ENCODE measurements at places on chromosomes 3 and 15.
A peak's percentile ranks its signal among the peaks of the same experiment; 100 is the strongest.

- DNase-seq: no peak
Observed at GRCh38 chr3:138890555-138891187, 55.9 kb upstream of the PIK3CB start.

- DNase-seq: no peak
Observed at GRCh38 chr3:59746585-59746984, 696.8 kb upstream of the CFAP20DC start.

GRCh38 chr3:2041931-2042330 lies 56.7 kb upstream of the CNTN4 start:
- DNase-seq: no peak

- DNase-seq: no peak
Observed at GRCh38 chr3:184796551-184796950, 15.4 kb upstream of the VPS8 start.

DNA sequence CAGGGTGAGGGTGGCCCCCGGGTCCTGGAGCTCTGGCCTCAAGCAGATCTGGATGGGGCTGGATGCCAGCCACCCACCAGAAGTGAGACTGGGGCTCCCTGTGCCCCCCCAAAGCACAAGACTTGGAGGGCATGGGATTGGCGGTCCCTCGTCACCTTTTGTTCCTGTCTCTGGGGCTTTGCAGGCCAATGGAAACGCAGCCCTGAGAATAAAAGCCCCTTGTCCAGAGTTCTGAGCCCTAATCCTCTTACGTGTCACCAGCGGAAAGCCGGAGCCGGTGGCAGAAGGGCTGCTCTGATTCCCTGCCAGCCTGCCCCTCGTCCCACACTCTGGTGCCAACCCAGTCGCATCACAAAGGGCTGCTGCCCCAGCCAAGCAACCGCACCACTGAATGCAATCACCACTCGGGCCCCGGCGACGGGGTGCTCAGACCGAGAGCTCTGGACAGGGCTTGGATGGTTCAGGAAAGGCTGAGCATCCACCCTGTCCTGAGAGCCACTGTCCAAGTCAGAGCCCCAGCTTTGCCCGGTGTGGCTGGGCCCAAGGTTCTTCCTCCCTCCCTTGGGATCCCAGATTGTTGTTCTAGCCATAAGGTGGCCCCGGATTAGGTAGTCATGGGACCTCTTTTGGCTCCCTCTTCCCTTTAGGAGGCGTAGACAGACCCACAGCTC lies 22.8 kb upstream of the ELP6 start:
- no peak for DNase-seq

DNA sequence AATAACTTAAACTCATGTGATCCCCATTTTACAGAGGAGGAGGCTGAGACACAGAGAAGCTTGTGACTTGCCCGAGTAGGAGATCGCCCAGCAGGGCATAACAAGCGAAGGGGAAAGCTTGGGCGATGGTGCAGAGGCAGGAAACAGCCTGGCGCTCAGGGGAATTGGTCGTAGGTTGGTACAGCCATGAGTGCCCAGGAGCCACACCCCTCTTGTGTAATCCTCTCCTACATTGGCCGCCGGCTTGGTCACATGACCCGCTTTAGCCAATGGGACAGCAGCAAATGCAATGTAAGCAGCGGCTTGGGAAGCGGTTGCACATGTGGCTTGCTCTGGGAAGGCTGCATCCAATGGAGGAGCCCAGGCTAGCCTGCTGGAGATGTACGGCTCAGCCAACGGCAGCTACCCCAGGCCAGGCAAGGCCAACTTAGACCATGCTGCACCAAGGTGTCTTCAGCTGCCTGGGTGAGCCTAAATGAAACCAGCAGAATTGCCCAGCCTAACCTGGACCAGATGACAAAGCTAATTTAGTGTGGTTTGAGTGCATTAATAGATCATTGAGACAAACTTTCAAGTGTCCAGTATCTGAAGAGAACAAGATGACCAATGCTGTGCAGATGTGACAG lies 50.3 kb upstream of the SLC6A6 start:
- DNase-seq: no peak

DNA sequence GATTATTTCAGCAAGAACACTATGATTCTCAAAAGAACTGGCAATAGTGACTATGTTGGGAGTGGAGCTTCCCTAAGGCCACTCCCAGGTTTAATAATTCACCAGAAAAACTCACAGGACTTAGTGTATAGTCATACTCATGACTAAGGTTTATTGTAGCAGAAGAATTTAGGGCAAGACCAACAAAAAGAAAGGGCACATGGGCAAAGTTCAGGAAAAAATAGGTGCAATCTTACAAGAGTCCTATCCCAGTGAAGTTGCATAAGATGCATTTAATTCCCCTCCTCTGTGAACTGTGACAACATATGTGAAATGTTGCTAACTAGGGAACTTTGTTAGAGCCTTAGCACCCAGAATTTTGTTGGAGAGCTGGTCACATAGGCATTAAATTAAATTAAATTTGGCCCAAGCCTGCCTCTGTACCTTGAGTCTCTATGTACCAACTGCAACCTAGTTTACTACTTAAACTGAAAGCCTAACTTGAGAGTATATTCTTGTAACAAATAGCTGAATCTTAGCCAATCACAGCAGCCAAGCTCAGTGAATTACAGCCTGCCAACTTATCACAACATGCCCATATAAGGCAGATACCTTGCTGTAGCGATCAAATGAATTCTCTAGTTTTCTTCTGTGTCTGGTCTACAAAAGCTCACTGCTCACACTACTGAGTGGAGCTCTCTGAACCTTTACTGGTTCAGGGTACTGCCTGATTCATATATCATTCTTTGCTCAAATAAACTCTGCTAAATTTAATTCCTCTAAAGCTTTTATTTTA lies 386.2 kb upstream of the ARHGEF26 start:
- no peak for DNase-seq

- DNase-seq: no peak
Observed at GRCh38 chr15:78797951-78798350, 13.3 kb downstream of the ADAMTS7 start.

DNA sequence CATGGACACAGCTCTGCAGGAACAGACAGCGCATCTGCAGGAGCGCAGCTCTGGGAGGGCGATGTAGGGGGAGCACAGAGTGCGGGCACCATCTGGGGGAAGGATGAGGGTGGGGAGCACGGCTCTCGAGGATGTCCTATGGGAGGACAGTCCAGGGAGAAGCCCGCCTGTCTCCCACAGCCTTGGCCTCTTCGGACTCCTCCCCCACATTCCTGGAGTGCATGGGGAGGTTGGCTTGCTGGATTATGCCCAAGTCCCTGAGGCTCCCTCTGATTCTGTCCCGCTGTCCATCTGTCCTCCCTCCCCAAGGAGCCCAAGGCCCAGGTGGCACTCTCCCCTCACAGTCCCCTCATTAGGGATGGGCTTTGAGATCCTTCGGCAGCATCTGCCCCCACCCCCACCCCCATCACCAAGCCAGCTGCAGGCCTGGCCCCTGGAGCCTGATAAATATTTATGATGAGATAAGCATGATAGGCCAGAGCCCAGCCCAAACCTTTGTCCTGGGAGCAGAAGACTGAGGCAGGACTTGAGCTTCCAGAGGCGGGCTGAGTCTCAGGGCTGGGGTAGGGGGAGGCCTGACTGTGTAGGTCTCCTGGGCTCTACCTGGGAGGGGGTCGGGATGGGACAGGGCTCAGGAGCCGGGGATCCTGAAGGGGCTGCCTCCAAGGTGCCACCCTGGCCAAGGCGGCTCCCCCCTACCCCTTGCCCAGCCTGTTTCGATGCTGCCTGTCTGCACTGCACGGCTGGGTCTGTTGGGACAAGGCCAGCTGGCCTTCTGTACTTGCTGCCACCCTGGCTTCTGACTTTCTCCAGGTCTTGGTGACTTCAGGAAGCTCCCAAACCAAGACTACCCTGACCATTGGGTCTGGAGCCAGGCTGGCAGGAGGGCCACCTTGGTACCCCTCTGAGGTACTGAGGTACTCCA lies 28.6 kb upstream of the SEMA3F start:
- DNase-seq: no peak

- no peak for DNase-seq
Observed at GRCh38 chr3:20352546-20353179, 166.7 kb upstream of the SGO1 start.

DNA sequence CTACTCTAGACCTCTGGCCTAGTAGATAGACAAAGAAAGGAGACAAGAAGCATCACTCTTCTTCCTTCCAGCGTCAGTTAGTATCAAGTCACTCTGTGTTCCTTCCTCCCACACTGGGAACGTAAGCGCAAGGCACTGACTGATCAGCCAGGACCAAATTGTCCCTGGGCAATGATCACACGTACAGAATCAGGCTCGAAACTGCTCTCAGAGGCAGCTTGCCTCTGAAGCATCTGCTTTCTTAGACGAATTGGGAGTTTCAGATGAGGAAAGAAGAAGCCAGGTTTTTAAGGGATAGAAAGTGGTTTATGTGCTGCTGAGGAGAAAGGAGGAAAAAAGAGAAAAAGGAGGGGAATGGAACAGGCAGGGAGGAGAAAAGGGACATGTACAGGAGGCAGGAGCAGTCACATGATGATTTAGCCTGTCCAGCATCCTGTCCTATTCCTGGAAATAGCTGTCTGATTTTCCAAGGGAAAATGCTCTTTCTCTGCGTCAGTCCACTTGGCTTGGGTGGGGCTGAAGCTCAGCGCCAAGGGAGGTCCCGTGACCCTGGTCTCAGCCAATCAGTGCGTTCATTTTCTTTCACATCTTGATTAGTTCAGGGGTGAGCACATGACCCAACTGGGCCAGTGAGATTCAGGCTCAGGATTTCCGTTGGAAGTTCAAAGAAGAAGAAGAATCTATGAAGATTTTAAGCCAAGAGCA lies 102.0 kb upstream of the PRICKLE2 start:
- DNase-seq: no peak

DNA sequence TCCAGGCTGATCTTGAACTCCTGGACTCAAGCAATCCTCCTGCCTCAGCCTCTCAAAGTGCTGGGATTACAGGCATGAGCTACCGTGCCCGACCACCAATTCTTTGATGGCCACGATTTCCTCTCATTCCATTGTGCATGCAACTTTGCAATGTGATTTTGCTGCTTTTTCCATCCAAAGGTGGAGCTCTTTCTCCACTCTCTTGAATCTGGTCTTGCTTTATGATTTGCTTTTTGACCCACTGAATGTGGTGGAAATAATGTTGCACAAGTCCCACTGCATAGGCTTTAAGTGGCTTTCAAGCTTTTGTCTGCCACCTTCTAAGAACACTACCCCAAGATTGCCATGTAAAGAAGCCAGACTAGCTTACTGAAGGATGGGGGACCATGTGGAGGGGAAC lies 10.6 kb downstream of the RPS27L start:
- no peak for DNase-seq

DNA sequence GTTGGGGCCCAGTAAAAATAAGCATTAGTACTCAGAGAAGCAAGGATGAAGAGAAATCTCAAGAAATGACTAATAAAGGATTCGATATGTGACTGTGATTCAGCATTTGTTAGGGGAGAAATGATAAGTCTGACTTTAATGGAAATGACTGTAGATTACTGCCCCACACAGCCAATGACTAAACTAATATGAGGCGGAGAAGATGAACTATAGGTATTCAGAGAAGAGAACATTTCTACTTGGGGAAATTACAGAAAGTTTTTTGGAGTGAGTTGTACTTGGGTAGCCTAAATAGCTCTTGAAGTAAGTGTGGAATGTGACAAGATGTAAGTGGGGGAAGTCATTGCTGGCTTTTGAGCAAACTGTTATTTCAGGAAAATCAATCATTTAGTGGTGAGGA lies 380.0 kb downstream of the PDCD6IP start:
- no peak for DNase-seq

- no peak for DNase-seq
Observed at GRCh38 chr3:52472239-52473000, 17.0 kb downstream of the NISCH start.

GRCh38 chr3:22908989-22909507 lies 294.1 kb upstream of the UBE2E2 start:
- no peak for DNase-seq

GRCh38 chr3:69324362-69325025 lies 61.4 kb downstream of the FRMD4B start:
- peak; percentile 25 for DNase-seq

DNA sequence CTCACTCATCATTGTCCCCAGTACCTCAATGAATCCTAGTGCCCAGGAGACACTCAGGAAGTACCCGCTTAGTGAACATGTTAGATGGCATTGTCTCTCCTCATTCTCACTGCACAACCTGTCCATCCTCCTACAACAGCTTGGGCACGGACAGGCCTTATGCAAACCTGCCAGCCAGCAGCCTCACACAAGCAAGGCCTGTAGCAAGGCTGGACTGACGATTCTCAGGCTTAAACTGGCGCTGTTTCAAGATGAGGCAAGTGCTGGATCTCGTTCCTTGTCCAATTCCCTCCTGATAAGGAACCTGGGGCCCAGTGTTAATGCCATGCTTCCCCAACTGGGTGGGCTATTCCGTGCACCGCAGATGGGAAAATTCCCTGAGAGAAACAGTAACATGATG lies 59.0 kb downstream of the CDCP1 start:
- no peak for DNase-seq

GRCh38 chr15:57549935-57550334 lies 41.8 kb upstream of the MYZAP start:
- DNase-seq: no peak

GRCh38 chr3:13459605-13460340 lies 20.3 kb upstream of the HDAC11 start:
- DNase-seq: no peak

DNA sequence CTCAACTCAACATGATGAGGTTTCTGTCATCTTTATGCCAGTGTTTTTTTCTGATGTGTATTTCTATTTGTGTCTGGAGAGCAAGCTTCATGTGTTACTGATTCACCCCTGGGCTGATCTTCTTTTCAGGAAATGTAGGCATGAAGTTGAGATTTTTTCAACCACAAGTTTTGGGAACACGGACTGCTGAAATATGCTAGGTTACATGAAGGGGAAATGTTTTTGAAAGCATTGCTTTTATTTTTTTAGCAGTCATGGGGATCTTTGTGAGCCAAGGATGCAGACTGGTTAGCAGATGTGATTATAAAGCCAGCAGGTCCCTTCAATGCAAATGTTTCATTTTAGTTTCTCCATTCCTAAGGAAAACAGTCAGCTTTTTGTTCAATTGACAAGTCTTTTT lies 219.3 kb upstream of the COL8A1 start:
- no peak for DNase-seq

DNA sequence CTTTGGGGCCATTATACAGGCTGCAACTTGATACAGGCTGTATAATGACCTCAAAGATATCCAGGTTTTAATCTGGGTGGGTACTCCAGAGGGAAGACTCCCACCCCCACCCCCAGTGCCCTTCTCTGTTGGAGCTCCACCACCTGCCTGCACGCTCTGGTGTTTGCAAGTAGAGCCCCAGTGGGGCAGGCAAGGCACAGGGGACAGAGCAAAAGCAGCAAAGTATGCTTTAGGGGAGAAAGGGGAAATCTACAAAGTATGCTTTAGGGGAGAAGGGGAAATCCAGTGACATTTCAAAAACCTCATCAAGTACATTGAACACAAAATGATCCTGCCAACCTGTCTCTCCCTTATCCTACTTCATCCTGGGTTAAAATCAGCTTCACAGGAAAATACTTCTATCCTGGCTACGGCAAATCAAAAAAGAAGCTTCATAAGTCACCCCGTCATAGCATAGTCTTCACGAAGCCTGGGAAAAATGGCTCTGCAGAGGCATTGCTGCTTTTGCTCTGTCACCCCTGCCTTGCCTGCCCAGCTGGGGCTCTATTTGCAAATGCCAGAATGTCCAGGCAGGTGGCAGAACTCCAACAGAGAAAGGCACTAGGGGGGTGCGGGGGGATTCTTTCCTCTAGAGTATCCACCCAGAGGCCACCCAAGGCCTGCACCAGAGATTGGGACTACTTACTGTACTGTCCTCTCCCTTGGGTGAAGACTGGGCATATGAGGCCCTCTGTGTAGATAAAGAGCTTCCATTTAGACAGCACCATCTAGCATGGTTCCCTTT lies 60.9 kb upstream of the ATP11B start:
- DNase-seq: no peak

All from iPS DF 6.9 (cell line).